ENCODE measurements at places on chromosomes 6 and 20.
A peak's percentile ranks its signal among the peaks of the same experiment; 100 is the strongest.

DNA sequence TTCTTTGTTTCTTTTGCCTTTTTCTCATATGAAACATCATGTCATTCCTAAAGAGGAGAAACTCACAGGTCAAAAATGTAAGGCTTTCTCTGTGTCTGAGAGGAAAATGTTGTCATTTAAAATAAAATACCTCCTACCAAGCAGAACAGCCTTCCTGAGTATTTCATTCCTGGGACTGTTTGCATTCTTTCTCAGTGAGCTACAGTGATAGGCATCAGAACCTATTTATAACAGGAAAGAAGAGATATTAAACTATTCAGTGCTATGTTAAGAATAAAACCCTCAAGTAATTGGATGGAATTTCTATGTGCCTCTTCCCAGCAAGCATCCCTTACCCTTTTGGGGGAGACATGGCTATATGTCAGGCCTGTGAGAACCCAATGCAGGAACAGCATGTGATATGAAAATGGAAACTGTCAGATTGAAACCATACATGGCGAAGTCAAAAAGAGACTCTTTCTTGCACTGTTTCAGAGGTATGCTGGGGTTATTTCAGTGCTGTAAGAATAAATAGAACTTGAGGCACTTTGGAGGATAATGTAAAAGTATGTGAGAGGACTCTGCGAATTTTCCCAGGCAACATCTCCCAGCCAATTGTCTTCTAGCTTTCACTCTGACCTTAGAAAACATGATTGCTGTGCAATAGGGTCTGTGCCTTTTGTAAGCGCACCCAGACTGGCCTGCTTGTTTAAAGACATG is 133.8 kb upstream of the CCN2 start:
- no peak for DNase-seq

DNA sequence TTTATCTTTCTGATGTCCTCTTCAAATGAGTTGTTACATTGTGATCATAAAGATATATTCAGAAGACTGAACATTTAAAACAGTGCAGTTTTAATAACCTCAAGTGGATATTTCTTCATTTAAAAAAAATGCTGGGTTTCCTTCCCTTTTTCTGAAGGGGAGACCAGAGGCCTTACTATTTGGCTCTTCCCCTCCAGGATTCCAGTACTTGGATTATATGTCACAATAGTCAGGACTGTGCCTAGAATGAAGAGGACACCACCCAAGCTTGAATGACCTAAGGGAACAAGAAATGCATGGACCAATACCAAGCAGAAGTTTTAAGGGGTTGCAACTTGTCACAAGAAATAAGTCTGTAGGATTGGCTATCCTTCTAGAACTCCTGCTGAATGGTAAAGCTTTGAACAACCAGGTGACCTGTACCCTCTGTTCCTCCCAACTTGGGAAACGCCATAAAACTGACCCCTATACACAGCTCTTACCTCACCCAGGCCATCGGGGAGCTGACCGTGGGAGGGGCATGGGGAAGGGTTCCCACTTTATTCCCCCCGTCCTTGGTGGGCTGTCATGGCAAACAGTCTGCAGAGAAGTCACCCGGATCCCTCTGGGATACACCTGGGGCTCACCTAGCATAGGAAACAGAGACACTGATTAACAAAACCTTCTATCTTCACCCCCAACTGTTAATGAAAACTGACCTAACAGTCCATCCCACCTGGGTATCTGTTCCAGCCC is 2.0 kb downstream of the FRS3 start:
- DNase-seq = no peak

GRCh38 chr20:46334303-46334904 is 26.1 kb upstream of the CDH22 start:
- DNase-seq = no peak

DNA sequence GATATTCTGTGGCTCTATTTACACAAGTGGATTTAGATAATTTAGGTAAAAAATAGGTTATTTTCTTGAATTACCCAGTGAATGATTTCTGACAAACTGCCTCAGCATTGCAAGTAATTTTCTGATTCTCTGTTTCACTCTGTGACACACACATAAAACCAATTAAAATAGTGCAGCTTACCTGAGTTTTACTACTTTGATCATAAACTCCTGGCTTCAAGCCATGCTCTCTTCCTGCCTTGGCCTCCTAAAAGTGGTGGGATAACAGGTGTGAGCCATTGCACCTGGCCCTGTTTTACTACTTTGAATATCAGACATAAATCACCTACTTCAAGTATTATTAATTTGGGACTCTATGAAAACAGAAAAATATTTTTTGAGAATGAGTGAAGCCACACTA is 462.9 kb downstream of the ADGRB3 start:
- DNase-seq = no peak

DNA sequence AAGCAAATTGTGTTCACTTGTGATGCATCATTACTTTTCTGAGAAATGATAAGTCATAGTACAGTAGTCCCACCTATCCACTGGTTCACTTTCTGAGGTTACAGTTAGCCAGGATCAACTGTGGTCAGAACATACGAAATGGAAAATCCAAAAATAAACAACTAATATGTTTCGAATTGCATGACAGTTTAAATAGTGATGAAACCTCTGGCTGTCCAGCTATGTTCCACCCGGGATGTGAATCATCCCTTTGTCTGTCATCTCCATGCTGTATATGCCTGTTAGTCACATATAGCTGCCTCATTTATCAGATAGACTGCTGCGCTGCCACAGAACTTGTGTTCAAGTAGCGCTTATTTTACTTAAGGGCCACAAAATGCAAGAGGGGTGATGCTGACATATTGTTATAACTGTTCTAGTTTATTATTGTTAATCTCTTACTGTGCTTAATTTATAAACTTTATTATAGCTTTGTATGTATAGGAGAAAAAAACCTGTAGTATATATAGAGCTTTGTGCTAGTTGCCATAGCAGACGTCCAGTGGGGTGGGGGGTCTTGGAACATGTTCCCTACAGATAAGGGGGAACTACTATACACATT is 29.2 kb downstream of the AFDN start:
- DNase-seq = no peak

DNA sequence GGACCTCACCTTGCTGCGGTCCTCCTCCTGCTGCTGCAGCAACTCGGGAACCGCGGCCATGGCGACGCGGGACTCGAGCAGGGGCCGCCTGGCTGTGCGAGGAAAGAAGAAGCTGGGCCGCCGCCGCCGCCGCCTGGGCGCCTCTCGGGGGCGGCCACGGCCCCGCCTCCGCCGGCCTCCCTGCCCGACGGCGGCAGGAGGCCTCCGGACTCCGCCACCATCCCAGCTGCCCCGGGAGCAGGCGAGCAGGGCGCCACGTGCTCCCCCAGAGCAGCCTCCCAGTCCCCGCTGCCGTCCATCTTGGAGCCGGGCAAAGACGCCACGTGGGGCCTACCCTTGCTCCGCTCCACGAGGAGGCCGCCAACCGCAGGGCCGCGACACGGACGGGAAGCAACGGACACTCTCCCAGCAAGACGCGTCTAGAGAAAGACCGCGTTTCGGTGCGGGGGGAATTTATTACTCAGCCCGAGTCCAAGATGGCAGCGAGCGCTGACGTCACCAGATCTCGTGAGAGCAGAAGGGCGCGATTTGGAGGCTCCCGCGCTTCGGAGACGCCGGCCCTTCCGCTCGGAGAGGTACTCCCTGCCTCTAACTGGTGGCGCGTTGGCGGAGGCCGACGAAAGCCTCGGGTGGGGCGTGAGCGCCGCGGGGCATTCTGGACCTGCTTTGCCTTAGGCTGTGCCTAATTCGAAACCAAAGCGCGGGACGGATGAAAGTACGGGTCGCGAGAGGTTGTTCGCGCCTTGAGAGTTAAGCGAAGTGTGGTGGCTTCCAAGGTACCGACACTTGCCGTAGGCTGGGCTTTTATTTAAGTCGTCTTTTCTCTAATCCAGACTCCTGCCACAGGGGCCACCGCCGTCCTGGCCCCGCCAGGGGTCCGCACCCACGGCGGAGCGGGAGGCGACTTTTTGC is at the start of the genes MGME1 and SNX5:
Gene MGME1, plus strand, starts transcription at position 653 of the 912 bp plus-strand sequence. CDS start 842 bp downstream, outside the sequence.
Gene SNX5, minus strand, starts transcription at position 429 of the 912 bp plus-strand sequence. Its CDS starts 369 bp downstream, at position 60.
- peak; percentile 99 for DNase-seq

DNA sequence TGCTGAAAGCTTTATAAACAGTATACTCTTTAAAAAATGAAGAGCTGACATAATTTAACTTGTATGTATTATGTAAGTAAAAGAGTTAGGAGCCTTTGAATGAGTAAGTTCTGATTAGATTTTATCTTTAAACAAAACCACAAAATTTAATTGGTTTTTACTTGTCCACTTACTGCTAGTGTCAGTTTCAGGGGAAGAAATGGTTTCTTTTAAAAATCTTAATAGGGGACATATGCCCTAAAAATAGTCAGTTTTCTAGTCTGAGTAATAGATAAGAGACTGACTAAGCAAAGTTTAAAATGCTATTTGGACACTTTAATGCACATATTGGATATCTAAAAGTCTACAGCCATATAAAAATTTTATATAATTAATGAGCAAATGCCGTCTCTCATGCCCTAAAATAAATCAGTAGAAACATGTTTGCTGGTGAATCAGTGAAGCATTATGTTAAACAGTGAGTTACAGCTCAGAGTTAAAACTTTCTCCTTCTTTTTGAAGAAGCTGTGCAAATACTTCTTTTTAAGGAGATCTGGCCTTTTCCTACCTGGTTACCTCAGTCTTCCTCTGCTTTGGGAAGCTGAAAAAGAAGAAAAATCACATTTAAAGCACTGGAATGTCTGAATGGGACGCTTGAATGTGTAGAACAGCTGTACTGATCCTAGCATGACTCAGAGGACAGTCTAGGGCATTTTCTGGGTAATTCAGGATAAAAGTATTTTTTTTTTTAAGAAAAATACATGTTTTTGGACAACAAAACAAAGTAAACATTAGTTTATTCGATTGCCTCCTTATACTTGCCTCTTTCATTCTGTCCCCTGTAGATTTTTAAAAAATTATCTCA is 55.3 kb downstream of the CDH26 start:
- DNase-seq = no peak

DNA sequence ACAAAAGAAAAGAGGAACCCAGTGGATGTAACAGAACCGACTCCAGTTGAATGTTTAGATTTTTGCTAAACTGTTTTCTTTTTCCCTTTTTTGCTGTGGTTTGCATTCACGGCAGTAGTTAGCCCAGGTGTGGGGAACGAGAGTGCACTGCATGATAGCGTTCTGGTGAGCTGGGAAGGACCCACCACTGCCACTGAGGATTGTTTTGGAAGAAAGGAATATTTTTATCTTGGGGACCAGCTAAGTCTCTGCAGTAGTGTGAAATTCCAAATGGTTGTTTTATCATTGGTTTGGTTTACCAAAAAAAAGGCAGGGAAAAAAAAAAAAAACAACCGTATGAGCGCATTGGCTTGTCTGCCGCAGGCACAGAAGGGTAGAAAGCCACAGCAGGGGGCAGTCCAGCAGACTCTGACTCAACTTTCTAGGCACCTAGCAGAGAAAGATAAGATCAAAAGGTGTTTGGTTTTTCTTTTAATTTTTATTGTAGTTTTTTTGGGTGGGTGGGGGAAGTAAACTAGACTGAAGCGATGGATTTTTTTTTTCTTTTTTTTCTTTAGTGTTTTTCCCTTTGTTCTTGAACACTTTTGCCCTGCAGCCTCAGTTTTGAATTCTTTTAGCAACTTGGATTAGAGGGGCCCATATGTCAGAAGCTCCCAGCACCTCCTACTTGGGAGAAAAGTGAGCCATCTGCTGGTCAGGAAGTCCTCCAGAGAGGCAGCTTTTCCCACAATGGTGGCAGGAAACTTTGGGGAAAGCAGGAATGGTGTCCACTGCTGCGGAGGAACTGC is 13.5 kb upstream of the RAB5IF start:
- peak; percentile 77 for DNase-seq

DNA sequence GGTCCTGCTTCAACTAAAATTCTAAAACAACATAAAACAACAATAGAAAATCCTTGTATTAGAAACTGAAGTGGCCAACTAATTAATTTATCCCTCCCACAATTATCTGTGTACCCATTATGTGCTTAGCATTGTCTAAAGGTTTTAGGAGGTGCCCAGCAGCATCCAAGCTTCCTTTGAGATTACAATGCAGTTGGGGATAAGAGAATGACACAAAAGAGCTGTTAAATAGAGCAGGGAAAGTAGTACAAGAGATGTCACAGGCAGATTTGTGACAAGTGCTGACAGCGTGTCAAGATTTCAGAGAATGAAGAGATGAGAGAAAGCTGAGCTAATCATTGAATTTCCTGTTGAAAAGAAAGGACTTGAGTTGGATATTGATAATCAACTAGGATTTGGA is 204.8 kb downstream of the OTOR start:
- DNase-seq = no peak

DNA sequence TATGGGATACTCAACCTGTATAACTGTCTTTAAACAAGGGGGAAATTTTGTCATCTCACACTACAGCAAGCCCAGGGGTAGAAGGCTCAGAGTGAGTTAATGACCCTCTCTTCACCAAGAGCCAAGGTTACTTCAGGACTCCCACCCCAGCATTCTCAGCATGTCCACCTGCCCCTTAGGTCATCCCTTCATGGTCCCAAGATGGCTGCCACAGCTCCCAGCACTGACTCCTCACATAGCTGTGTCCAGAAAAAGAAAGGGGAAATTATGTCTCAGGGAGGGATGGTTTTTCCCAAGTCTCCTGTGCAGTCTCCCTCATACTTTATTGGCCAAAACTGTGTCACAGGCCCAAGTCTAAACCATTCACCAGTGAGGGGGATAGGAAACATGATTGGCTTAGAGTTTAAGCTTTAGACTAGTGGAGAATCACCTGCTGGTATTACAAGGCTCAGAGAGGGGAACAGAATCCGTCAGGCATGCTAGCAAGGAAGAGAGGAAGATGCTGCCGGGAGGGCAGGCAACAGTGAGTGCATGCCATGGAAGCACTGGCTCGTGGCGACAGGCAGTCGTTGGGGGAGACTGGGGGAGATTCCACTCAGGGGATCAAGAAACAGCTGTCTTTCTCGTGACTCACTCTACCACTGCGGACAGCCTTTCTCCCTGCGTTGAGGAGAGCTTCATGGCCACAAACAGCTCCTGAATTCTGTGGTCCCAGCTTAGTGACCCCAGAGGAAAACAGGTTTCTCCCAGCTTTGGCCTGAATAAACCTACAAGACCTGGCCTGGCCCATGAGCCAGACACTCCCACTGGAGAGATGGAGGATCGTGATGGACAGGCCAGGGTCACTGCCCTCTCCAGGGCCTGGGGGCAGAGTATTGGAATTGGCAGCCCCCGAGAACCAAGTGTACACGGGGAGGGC is 37.2 kb downstream of the HM13 start:
- DNase-seq = no peak

- DNase-seq = no peak
Observed at GRCh38 chr6:148701375-148701774, 45.5 kb upstream of the UST start.

DNA sequence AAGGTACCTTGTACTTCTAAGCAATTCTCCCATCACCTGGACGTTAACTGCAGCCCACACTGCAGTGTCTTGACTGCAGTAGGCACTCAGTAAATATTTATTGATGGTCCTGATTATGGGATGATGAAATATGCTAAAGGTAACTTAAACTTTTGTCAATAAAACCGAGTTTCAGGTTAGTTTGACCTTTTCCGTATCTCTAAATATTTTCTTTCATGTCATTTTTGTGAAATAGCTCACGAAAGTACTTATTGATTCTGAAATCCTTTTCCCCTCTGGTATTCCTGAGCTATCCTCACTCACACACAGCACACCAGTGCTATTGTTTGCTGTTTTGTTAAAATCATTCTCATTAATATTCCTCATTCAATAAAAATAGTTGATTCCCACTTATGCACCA is 149.4 kb upstream of the ESR1 start:
- no peak for DNase-seq

GRCh38 chr6:156807795-156808194 is 30.6 kb downstream of the ARID1B start:
- no peak for DNase-seq

GRCh38 chr6:169489563-169490245 is 212.1 kb downstream of the WDR27 start:
- DNase-seq = no peak

GRCh38 chr6:52161689-52162438 is 24.3 kb upstream of the IL17A start:
- DNase-seq = no peak

- DNase-seq = no peak
Observed at GRCh38 chr6:135521431-135521830, 23.9 kb upstream of the AHI1 start.
